Activated gamma-delta T cell (primary cell): ENCODE measurements at places on chromosomes 4 and X.

DNA sequence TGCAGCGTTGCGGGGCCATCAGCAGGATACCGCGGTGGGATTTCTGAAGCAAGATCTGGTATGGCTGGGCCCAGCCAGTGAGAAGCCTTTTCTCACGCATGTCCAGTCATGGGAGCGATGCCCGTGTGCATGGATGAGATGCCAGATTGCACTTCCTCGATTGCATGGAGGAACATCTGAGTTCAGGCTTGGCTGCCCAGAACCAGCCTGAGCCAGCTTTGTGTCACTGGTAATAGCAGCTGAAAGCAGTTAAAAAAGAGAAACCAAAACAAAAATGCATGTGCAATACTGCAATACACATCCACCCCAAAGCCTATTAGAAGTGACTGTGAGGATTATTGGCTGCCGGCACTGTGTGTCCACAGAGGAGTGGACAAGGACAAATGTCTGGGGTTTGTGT is 59.3 kb downstream of the PSAPL1 start:
- no peak for DNase-seq

- no peak for DNase-seq
Observed at GRCh38 chr4:38512840-38513239, 151.2 kb upstream of the KLF3 start.

DNA sequence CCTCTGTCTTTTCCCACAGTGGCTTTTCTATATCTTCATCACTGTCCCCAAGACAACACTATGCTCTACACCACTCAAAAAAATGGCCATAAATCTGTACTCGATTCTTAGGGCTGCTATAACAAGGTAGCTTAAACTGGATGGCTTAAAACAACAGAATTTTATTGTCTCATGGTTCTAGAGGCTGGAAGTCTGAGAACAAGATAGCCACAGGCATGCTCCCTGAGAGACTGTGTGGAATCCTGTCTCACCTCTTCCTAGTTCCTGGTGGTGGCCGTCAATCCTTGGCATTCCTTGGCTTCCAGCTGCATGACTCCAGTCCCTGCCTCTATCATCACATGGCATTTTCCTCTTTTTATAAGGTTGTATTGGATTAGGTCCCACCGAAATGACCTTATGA is 70.7 kb upstream of the DCLK2 start:
- no peak for DNase-seq

- DNase-seq, result no peak
Observed at GRCh38 chrX:31136144-31136611, 64.3 kb upstream of the FTHL17 start.

- DNase-seq, result no peak
Observed at GRCh38 chrX:21811832-21812231, 27.6 kb upstream of the MBTPS2 start.

DNA sequence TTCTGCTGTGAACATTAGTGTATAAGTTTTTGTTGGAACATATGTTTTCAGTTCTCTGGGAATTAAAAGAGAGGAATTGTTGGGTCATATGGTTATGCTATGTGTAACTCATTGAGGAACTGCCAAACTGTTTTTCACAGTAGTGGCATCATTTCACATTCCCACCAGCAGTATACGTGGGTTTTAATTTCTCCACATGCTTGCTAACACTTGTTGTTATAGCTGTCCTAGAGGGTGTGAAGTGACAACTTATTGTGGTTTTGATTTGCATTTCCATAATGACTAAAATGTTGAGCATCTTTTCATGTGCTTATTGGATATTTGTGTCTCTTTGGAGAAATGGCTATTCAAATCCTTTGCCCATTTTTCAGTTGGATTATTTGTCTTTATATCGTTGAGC is 13.7 kb downstream of the APELA start:
- DNase-seq, result no peak

DNA sequence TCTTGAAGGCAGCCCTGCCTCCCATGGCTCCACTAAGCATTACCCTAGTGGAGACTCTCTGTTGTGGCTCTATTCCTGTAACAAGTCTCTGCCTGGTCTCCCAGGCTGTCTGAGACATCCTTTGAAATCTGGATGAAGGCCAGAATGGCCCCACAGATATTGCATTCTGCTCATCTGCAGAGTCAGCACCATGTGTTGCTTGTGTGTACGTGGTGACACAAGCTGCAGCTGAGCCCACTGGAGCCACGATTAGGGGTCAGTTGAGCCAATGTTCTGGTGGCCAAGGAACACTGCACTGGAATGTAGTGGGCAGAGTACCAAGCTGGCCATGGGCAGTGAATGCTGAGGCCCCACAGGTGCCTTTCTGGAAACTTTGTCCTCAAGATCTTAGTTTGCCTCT is 29.2 kb downstream of the GRID2 start:
- DNase-seq, result no peak

DNA sequence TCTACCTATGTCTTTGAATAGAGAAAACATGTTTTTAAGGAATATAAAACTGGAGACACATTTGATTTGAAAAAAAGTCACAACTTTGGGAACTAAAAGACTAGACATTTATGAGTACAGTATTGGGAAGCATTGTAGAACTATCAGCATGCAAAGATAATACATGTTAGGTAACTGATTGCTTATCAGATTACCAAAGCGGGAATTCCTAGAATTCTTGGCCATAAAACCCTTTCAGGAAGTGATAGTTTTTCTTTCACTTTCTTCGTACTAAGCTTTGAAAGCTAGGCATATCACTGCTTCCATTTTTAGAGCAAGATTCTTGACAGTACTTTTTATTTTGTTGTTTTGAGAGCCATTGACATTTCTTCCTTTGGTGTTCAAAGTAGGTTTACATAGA is 646.6 kb upstream of the PITX2 start:
- DNase-seq, result no peak

GRCh38 chrX:72294497-72294896 is 11.2 kb downstream of the CITED1 start:
- no peak for DNase-seq

DNA sequence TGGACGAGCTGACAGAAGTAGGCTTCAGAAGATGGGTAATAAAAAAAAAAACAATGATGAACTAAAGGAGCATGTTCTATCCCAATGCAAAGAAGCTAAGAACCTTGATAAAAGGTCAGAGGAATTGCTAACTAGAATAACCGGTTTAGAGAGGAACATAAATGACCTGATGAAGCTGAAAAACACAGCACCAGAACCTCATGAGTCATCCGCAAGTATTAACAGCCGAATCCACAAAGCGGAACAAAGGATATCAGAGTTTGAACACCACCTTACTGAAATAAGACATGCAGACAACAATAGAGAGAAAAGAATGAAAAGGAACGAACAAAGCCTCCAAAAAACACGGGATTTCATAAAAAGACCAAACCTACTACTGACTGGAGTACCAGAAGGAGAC is 10.5 kb downstream of the NELFA start:
- no peak for DNase-seq

- DNase-seq, result no peak
Observed at GRCh38 chr4:152032722-152033131, 271.9 kb upstream of the GATB start.

DNA sequence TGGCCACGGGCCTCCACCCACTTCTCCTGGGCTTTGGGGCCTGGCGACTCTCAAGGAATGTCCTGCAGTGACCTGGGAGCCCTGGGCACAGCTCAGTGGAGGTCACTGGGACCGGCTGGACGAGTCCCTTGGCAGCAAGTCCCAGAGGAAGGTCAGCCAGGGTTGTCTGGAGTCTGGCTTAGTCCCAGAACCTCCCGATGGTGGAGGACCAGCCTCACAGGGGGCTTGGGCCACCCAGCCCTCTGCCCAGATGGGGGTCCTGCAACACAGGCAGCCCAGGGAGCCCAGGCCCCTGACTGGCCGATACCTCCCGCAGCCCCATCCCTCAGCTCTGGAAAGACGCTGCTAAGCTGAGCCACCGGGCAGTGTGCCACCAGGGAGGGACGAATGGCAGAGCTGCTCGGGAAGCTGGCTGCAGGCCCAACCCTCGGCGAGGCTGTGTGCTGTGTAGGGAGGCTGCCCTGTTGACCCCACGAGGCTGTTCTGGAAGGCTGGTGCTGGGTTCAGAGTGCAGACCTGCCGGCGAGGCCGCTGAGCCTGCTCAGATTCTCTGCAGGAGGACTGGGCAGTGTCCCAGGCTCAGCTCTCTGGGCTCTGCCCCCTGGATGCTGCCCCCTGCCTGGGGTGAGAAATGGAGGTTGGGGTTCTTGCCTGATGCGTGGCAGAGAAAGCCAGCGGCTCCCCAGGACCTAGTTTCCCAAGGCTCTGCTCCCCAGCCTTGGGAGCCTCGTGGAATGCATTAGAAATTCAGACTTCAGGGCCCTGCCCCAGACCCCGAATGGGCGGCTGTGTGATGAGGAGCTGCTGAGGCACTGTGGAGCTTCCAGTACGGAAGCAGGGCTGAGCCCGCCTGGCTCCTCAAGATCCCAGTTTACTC is 61.7 kb downstream of the ADRA2C start:
- no peak for DNase-seq

GRCh38 chrX:152307936-152308335 is 143.2 kb downstream of the GABRA3 start:
- no peak for DNase-seq

- no peak for DNase-seq
Observed at GRCh38 chr4:42282081-42282901, 115.0 kb upstream of the SHISA3 start.

DNA sequence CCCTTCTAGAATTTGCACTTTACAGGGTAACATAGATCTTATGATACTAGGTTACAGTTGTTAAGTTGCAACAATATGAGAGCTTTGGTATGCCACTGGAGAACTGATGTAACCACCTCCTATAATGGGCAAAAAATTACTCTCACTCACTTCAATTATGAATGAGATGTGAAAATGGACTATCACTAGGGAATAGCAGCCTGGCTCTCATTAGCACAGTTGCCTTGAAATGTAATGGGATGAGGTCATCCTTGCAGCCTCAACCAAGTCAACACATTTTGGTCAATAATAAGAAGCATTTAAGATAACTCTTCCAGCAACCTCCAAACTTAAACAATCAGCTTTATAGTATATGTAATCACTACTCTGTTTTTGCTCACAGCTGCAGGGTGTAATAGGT is 69.4 kb downstream of the TBC1D9 start:
- DNase-seq, result no peak

- no peak for DNase-seq
Observed at GRCh38 chrX:115348446-115349225, 59.1 kb downstream of the LUZP4 start.

DNA sequence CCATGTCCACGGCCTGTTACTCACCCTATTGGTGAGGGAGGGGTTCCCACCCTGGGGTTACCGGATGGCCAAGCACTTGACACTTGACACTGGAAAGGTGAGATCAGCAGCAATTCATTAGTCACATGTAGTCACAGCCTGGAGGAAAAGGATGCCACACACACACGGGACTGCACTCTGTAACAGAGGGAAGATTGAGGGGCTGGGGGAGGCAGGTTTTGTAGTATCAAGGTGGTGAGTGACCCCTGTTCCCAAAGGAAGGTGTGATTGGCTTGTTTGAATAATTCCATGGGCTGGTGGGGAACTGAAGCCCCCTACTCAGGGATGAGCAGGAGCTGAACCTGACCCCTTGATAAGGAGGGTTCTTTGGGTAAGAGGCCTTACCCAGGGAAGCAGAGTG is 96.0 kb upstream of the HELT start:
- DNase-seq, result no peak

DNA sequence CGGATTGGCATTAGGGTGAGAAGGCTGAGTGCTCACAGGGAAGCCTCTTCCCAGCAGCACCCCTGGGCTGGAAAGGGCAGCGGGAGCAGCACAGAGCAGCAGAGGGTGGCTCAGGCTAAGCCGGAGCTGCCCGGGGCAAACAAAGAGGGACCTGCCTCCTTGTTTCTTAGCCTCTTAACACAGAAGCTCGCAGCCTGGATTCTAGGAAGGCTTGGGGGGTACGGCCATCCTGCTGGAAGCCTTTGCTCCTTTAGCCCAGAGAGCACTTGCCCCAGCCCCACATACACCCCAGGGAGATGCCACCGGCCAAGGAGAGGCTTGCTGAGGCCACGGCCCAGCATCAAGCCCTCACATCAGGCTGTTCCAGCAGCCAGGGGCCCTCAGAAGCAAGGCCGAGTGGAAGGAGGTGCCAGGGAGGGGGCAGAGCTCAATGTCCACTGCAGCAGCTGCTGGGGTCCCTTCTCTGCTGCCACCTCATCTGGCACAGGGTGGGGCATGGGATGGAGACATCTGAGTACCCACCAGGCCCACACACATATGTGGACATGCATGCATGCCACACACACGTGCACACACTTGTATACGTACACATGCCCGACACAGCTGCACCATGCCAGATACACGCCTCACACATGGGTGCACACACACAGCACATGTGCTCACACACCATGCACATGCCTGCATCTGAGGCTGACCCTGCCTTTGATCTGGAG is 20.3 kb upstream of the SPON2 start:
- no peak for DNase-seq

DNA sequence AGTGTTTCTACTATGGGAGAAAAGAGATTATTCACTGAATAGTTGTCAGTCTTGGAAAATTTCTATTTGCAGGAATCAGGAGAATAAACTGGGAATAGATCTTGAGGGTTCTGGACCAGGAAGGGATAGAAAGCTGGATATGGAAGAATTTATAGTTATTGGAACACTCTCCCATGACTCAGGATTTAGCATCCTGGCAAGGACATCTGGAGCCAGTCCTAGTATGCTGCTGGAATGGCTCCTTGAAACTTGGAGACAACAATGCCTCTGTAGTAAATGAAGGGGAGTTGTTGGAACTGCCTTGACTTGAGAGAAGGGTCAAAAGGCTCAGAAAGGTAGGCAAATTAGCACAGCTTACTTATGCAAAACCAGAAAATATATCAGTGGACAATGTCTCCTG is 23.5 kb upstream of the THOC2 start:
- no peak for DNase-seq

- no peak for DNase-seq
Observed at GRCh38 chr4:45317276-45317675, 590.9 kb upstream of the GNPDA2 start.

DNA sequence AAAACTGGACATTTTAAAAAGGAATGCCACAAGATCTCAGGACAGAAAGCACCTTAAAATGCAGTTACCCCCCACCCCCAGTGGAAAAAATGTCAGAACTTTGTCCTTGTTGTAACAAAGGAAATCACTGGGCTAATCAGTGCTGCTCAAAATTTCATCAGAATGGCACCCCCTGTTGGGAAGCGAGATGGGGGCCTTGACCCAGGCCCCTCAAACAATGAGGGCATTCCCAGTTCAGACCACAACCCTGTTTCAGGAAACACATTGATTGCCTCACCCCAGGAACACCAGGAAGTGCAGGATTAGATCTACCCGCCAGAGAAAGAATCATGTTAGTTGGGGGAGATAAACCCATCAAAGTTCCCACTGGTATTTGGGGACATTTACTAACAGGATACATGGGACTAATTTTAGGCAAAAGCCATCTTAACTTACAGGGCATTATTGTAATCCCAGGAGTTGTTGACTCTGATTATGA is 16.4 kb downstream of the SPIN2B start:
- DNase-seq, result no peak

GRCh38 chrX:147848543-147849443 is 62.9 kb upstream of the FMR1 start:
- no peak for DNase-seq

DNA sequence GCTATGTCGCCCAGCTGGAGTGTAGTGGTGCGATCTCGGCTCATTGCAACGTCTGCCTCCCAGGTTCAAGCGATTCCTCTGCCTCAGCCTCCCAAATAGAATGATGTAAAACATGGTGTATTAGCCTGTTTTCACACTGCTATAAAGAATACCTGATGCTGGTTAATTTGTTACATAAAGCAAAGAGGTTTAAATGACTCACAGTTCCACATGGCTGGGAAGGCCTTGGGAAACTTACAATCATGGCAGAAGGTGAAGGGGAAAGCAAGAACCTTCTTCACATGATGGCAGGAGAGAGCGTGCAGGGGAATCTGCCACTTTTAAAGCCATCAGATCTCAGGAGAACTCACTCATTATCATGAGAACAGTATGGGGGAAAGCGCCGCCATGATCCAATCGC is 1191.8 kb downstream of the ARAP2 start:
- no peak for DNase-seq
